CD4-positive, alpha-beta T cell (primary cell): ENCODE measurements at places on chromosomes 11 and 22. TPM values are rescaled to one million over a fixed set of nuclear protein-coding genes. Genes with fewer than 3 reads are reported as not detected.

The UCP3 gene
- total RNA-seq = 3.0 TPM

The APOA4 gene
- not detected for total RNA-seq

The MOB2 gene
- 37.0 TPM for total RNA-seq

The ATG16L2 gene
- 58.3 TPM for total RNA-seq

The MPZL2 gene
- 0.95 TPM for total RNA-seq

The RIMBP3B gene
- 0.36 TPM for total RNA-seq

The NFAM1 gene
- 0.34 TPM for total RNA-seq

The NKAPD1 gene
- 16.0 TPM for total RNA-seq

The CASP4 gene
- 56.3 TPM for total RNA-seq

The IL18 gene
- 0.27 TPM for total RNA-seq

The APLNR gene
- not detected for total RNA-seq

The SLC15A3 gene
- total RNA-seq = 11.9 TPM

GRCh38 chr11:59553323-59553722, 42.0 kb downstream of the OR4D9 start:
- DNase-seq = no peak

GRCh38 chr11:60394666-60395380, 1.4 kb upstream of the MS4A14 start:
- DNase-seq = no peak

GRCh38 chr11:71426413-71426812, 21.8 kb downstream of the DHCR7 start:
- DNase-seq = no peak

GRCh38 chr22:23224846-23225245, 44.5 kb downstream of the BCR start:
- DNase-seq = no peak

DNA sequence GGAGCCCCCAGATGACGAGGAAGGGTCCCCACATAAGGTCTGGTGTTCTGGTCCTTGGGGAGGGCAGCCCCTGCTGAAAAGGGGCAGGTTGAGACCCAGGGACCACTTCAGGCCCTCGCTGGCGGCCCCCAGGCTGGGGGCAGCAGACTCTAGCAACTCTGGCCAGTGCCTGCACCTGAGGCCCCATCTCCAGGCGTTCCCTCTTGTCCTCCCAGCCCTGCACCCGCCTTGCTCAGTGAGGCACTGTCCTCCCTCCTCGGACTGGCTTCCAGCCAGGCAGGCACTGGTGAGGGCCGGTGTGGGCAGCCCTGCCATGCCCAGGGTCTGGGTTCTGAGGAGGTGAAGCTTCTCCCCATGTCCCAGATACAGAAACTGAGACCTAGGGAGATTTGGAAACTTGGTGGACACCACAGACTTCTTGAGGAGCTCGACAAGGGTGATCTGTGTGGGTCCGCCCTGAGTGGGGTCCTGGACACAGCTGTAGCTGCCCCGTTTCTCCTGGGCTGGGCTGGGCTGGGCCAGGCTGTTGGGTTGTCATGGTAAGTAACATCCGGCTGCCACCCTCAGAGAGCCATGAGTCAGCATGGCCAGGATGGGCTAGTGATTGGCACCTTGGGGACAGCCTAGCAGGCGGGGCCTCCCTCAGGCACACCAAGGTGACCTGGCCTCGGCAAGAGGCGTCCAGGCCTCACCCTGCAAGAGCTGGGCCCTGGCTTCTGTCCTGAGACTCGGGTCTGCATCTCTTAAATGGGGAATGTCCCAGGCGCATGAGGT, 11.1 kb upstream of the PHLDA2 start:
- peak; percentile 63 for DNase-seq

GRCh38 chr22:40641269-40641668, 4.8 kb upstream of the MRTFA start:
- no peak for DNase-seq

- no peak for DNase-seq
Measured at GRCh38 chr11:65147352-65148075, 13.2 kb upstream of the SYVN1 start.

DNA sequence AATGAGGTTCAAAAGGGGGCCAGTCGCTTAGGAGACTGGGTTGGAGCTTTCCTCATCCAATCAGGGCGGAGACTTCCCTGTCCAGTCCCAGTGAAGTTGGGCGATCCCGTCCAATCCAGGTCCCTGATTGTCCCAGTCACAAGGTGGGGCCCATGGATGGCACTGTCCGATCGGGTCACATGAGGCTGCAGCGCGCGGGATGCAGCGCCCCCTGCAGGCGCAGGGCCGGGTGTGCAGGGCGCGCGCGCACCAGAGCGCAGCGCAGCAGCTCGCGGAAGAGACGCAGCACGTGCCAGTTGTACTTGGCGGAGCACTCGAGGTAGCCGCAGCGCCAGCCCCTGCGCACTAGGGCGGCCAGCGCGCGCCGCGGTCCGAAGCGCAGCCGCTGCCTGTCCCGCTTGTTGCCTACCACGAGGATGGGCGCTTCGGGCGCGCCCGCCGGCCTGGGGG, 2.3 kb downstream of the RASL10A start:
- no peak for DNase-seq

DNA sequence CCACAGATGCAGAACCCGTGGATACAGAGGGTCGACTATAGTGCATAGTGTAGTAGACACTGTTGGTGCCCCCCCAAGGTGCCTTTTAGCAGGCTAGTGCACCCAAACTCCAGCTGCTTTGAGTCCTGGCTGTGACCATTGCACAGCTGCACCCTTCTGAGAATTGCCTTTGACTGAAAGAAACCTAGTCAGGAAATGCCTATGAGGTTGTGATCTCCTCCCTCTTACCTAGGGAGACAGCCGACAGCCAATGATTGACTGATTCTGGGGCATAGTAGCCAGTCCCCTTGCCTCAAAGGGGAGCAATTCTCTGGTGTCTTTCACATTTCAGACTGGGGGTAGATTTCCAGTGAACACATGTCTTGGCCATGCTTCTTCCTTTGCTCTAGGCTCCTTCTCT, 74.2 kb downstream of the DCDC1 start:
- no peak for DNase-seq

- no peak for DNase-seq
Measured at GRCh38 chr11:22456993-22457762, 119.0 kb downstream of the SLC17A6 start.

DNA sequence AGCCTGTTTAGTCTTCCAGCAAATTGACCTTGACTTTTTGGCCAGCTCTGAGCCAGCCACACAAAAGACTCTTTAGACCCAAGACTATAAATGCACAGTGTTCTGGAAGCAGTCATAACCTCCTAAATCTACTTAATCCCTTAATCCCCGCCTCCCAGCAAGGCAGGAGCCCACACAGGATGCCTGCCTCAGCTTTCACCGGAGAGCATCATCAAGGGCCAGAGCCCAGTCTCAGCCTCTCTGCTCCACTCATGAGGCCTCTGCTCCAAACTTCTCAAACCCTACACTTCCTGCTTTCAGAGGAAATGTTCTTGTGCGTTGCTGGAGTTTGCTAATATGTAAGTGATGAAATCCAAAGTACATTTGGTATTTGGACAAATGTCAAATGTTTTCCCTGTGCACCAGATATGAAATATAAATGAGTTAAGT, 57.9 kb upstream of the FSHB start:
- no peak for DNase-seq

DNA sequence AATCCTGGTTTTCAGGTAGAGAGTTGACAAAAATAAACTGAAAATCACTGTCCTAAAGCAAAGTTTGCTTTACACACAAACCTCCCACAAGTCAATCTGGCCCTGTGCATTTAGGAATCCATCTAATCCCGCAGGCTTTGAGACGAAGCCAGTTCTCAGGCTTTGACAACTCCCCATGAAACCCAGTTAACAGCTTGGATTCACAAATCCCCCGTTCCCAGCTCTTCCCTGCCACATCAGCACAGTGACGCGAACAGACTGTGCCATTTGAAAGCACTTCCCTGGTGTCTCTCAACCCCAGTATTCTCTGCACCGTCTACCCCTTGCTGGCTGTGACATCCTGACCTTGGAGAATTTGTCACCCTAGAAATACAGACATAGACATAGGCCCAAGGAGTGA, 117.8 kb downstream of the OPCML start:
- no peak for DNase-seq

DNA sequence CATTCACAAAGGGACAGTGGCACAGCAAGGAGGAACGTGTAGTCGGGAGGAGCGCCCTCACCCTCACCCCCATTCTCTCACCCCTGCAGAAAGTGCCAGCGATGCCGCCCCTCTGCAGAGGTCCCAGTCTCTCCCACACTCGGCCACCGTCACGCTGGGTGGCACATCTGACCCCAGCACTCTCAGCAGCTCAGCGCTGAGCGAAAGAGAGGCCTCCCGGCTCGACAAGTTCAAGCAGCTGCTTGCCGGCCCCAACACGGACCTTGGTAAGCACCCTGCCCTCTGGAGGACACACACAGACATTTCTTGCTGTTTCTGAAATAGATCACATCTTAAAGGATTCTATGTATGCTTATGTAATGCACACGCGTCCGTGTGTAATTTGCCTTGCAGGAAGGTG, 34.9 kb downstream of the TBC1D22A start:
- DNase-seq = no peak

GRCh38 chr22:50206599-50206998, 5.8 kb downstream of the SELENOO start:
- DNase-seq = no peak

GRCh38 chr22:38871360-38872171, 450 bp downstream of the CBX6 start:
- DNase-seq = peak; percentile 56
